ENCODE measurements at places on chromosomes 3 and 15. TPM values are rescaled to one million over a fixed set of nuclear protein-coding genes. Genes with fewer than 3 reads are reported as not detected.
A peak's percentile ranks its signal among the peaks of the same experiment; 100 is the strongest.

DNA sequence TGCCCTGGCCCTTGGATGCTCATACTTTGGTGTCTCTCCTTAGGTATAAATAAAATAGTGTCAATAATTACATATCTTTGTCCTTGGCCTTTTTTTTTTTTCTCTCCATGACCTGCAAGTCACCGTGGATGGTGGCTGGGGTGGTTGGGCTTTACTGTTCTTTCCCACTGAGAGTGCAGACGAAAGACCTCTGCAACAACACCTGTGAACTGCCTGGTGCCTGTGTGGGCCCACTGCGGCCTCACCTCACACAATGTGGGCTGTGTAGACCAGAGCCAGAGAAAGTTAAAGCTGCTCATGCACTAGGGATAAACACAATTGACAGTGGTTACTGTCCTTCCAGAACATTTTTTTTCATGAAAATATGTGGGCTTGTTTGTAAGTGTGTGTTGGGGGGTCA is 39.0 kb downstream of the CCDC32 start:
- no peak overlapping the region for H3K4me3 ChIP-seq
- no peak overlapping the region for H3K27ac ChIP-seq
- H3K4me1 ChIP-seq = no peaks in the 10 kb centered on the region

DNA sequence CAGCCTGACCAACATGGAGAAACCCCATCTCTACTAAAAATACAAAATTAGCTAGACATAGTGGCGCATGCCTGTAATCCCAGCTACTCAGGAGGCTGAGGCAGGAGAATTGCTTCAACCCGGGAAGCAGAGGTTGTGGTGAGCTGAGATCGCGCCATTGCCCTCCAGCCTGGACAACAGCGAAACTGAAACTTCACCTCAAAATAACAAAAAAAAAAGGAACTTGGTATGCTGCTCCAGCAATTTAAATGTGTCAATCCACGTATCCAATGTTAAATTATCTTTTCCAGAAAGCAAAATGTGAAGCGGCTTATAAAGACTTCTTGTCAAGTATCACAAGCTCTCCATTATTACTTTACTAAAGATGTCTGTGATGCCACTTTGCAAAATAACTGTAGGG is 9.9 kb upstream of the ARIH1 start:
- DNase-seq = no peak
- H3K4me3 ChIP-seq = no peak overlapping the region
- no peaks in the 10 kb centered on the region for H3K27me3 ChIP-seq
- H3K4me1 ChIP-seq = peaks cover 12% of the 10 kb centered on the region
- H3K27ac ChIP-seq = no peak overlapping the region

- no peaks in the 10 kb centered on the region for H3K4me1 ChIP-seq
- no peaks in the 10 kb centered on the region for H3K36me3 ChIP-seq
- no peak for DNase-seq
- H3K27me3 ChIP-seq = no peaks in the 10 kb centered on the region
These were observed 288.6 kb downstream of the CLSTN2 start for GRCh38 chr3:140223631-140224030.

GRCh38 chr3:123311201-123311600 is 109.5 kb downstream of the SEC22A start:
- no peak overlapping the region for H3K4me3 ChIP-seq
- no peaks in the 10 kb centered on the region for H3K36me3 ChIP-seq
- H3K4me1 ChIP-seq = no peaks in the 10 kb centered on the region
- H3K27ac ChIP-seq = no peak overlapping the region

- H3K27ac ChIP-seq = no peak overlapping the region
- no peak for DNase-seq
- H3K27me3 ChIP-seq = no peaks in the 10 kb centered on the region
- no peak overlapping the region for H3K4me3 ChIP-seq
These were observed 68.8 kb upstream of the AKAP13 start for GRCh38 chr15:85311647-85312046.

- no peak for DNase-seq
- H3K27me3 ChIP-seq = peaks cover 5% of the 10 kb centered on the region
- H3K27ac ChIP-seq = no peak overlapping the region
- H3K4me3 ChIP-seq = no peak overlapping the region
These were observed 49.3 kb upstream of the IGF2BP2 start for GRCh38 chr3:185874119-185874518.

- no peak overlapping the region for H3K27ac ChIP-seq
- no peak for DNase-seq
- no peaks in the 10 kb centered on the region for H3K4me1 ChIP-seq
- H3K27me3 ChIP-seq = no peaks in the 10 kb centered on the region
These were observed 65.7 kb downstream of the RARB start for GRCh38 chr3:25493786-25494185.

DNA sequence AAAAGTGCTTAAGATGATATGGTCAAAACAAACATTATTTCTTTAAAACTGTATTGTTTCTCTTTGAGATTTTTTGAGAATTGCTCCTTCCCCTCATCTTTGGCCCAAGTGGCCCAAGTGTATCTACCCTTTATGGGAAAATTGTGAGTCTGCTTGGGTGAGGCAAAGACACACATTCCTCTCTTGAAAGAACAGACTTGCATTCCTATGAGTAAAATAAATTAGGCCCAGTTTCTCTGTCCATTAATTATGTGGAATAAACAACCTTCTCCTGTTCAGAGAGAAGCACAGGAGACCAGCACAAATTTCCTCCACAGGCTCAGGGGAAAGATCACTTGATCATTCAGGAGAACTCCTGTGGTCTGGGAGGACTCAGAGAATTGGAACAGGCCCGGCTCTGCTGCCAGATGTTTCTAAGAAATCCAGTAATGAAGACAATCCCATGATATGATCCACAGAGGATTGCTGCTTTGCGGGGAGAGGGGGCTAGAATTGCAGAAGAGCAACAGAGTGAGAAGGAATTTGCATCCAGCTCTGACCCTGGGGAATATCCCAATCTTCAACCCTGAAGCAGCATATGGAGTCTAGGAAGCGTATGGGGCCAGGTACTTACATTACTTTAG is 53.8 kb upstream of the BOC start:
- no peak for DNase-seq
- peaks cover 3% of the 10 kb centered on the region for H3K27me3 ChIP-seq
- H3K4me3 ChIP-seq = no peak overlapping the region
- no peak overlapping the region for H3K27ac ChIP-seq

GRCh38 chr3:29153811-29154210 is 127.1 kb upstream of the RBMS3 start:
- H3K4me1 ChIP-seq = peaks cover 9% of the 10 kb centered on the region
- no peak overlapping the region for H3K4me3 ChIP-seq
- H3K27ac ChIP-seq = no peak overlapping the region
- H3K27me3 ChIP-seq = no peaks in the 10 kb centered on the region
- DNase-seq = peak; percentile 57
- H3K36me3 ChIP-seq = no peaks in the 10 kb centered on the region

The CMTM8 gene
- 6.2 TPM for total RNA-seq

The DUOX2 gene
- 0.23 TPM for total RNA-seq

The GOLGB1 gene
- total RNA-seq = 33.6 TPM

GRCh38 chr15:74460298-74460697 is 662 bp downstream of the UBL7 start:
- no peaks in the 10 kb centered on the region for H3K27me3 ChIP-seq
- peak overlapping the region; percentile 80 for H3K27ac ChIP-seq
- H3K4me3 ChIP-seq = peak overlapping the region; percentile 93
- peaks cover 50% of the 10 kb centered on the region for H3K4me1 ChIP-seq
- H3K36me3 ChIP-seq = peaks cover 39% of the 10 kb centered on the region

DNA sequence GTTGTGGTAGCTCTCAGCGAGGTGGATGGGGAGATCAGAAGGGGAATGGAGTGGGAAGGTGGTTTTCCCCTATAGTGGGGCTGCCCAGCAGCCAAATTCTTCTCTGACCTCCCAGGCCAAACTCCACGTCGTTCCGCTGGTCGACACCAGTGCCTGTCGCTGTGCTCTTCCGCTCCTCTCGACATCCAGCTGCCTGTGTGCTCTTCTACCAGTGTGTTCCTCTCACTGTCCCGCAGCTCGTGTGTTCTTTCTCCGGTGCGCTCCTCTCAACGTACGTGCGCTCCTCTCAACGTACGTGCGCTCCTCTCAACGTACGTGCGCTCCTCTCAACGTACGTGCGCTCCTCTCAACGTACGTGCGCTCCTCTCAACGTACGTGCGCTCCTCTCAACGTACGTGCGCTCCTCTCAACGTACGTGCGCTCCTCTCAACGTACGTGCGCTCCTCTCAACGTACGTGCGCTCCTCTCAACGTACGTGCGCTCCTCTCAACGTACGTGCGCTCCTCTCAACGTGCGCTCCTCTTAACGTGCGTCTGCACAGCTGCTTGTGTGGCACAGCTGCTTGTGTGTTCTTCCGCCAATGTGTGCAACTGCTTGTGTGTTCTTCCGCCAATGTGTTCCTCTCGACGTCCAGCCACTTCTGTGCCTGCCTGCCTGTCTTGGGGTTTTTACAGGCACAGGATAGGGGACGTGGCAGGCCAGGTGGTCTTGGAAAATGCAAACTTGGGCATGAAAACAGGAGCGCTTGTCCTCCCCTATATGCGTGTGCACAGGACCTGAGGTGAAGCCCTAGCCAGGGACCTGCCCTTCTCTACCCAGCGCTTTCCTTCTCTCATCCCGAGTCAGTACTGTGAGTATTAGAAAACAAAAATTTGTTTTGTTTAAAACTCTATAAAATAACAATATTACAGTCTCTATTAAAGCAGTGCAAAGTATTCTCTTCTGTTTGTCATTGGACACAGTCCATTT is 991.1 kb downstream of the GBE1 start:
- H3K36me3 ChIP-seq = no peaks in the 10 kb centered on the region
- DNase-seq = no peak
- H3K4me3 ChIP-seq = peak overlapping the region; percentile 39
- no peaks in the 10 kb centered on the region for H3K4me1 ChIP-seq
- H3K27ac ChIP-seq = peak overlapping the region; percentile 49

The RETNLB gene
- not detected for total RNA-seq

DNA sequence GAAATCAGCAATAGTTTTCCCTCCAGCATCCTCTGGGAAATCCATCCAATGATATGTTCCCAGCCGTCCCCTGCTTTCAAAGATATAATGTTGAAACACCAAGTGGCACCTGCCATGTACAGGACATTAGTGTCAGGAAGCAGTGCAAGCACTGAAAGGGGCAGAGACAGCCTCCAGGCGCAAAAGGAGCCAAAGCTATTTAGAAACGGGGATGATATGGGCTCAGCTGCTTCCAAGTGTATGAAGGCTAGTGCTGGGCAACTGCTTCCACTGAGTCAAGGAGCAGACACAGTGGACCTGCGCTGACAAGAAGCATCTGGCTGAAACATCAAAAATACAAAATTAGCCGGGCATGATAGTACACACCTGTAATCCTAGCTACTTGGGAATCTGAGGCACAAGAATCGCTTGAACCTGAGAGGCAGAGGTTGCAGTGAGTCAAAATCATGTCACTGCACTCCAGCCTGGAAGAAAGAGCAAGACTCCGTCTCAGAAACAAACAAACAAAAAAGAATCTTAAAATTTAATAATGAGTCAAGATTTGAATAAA is 119.7 kb downstream of the AQP9 start:
- H3K4me1 ChIP-seq = no peaks in the 10 kb centered on the region
- no peak overlapping the region for H3K27ac ChIP-seq
- no peaks in the 10 kb centered on the region for H3K36me3 ChIP-seq
- H3K4me3 ChIP-seq = no peak overlapping the region
- peaks cover 20% of the 10 kb centered on the region for H3K27me3 ChIP-seq

The TUSC7 gene
- total RNA-seq = not detected

DNA sequence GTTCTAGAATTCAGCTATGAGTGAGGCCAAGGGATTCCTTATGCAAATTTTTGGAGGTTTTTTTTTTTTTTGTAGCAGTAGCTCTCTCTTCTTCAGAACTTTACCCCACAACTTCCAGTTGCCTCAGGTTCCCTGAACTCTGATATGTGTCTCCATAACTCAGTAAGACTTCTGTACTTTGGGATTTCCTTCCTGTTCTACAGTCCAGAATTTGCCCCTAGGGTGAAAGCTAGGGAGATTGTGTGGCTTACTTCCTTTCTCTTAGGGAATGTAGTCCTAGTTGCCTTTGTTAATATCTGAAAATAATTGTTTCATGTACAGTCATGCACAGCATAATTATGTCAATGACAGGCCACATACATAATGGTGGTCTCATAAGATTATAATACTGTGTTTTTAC is 30.8 kb downstream of the LRRC28 start:
- peaks cover 13% of the 10 kb centered on the region for H3K36me3 ChIP-seq
- H3K4me1 ChIP-seq = peaks cover 38% of the 10 kb centered on the region
- H3K27ac ChIP-seq = no peak overlapping the region
- no peaks in the 10 kb centered on the region for H3K27me3 ChIP-seq
- no peak overlapping the region for H3K4me3 ChIP-seq

The LRRC2 gene
- 0.35 TPM for total RNA-seq

- no peak overlapping the region for H3K27ac ChIP-seq
- no peak overlapping the region for H3K4me3 ChIP-seq
- H3K36me3 ChIP-seq = no peaks in the 10 kb centered on the region
These were observed 286.1 kb downstream of the MAGI1 start for GRCh38 chr3:65752636-65753035.

- H3K27ac ChIP-seq = no peak overlapping the region
These were observed 25.1 kb downstream of the PCSK6 start for GRCh38 chr15:101464256-101464998.

The EPHB3 gene
- 0.20 TPM for total RNA-seq

GRCh38 chr3:101414121-101414520 is 93.7 kb upstream of the IMPG2 start:
- no peak for DNase-seq
- H3K4me1 ChIP-seq = peaks cover 6% of the 10 kb centered on the region
- no peak overlapping the region for H3K4me3 ChIP-seq
- no peaks in the 10 kb centered on the region for H3K27me3 ChIP-seq
- H3K27ac ChIP-seq = no peak overlapping the region

The CRABP1 gene
- not detected for total RNA-seq

GRCh38 chr15:89794627-89795241 is 18.6 kb downstream of the MESP2 start:
- DNase-seq = no peak
- no peak overlapping the region for H3K27ac ChIP-seq
- no peak overlapping the region for H3K4me3 ChIP-seq
- H3K36me3 ChIP-seq = peaks cover 3% of the 10 kb centered on the region
- no peaks in the 10 kb centered on the region for H3K4me1 ChIP-seq

GRCh38 chr3:108035751-108036150 is 55.1 kb downstream of the CD47 start:
- no peak for DNase-seq
- no peaks in the 10 kb centered on the region for H3K27me3 ChIP-seq
- peaks cover 9% of the 10 kb centered on the region for H3K4me1 ChIP-seq
- H3K4me3 ChIP-seq = no peak overlapping the region

DNA sequence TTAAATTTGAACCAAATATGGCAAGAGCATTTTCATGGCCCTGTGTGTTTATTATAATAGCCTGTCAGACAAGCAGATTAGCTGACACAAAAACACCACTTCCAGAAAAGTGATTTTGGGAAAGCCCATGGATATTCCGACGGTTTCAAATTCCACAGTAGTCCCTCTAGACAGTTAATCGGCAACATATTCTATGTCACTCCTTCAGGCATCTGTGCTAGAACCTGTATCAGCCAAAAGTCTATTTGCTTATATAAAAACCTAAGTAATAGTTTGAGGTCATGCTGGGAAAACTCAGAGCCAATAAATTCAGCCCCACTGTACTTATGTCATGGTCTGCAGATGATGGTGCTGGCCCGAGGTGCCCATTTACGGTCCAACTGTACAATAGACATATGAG is 110.2 kb upstream of the ARHGEF26 start:
- no peaks in the 10 kb centered on the region for H3K4me1 ChIP-seq
- no peak for DNase-seq
- no peak overlapping the region for H3K4me3 ChIP-seq
- H3K27me3 ChIP-seq = peaks cover 4% of the 10 kb centered on the region

- no peaks in the 10 kb centered on the region for H3K4me1 ChIP-seq
- H3K4me3 ChIP-seq = no peak overlapping the region
- H3K27me3 ChIP-seq = peaks cover 20% of the 10 kb centered on the region
- H3K36me3 ChIP-seq = no peaks in the 10 kb centered on the region
- H3K27ac ChIP-seq = no peak overlapping the region
- no peak for DNase-seq
These were observed 33.7 kb downstream of the RORA start for GRCh38 chr15:61195116-61196002.
